ENCODE measurements at places on chromosomes 6 and 20.
A peak's percentile ranks its signal among the peaks of the same experiment; 100 is the strongest.

DNA sequence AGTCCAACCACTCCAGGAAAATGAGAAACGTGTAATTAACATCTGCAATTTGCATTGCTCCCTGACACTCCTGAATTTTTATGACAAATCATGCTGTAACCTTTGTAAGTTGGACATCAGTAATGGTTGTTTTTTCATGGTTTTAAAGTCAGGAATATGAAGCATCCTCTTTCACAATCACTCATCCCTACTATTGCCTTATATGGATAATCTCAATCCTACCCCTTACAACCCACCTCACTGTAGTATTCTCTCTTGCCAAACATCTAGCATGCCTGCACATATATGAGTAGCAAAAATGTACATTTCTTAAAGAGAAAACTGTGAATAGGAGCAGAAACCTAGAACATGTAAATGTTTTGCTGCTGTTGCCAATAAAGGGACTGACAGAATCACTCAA, 729.5 kb downstream of the KIF16B start:
- peak; percentile 52 for DNase-seq

DNA sequence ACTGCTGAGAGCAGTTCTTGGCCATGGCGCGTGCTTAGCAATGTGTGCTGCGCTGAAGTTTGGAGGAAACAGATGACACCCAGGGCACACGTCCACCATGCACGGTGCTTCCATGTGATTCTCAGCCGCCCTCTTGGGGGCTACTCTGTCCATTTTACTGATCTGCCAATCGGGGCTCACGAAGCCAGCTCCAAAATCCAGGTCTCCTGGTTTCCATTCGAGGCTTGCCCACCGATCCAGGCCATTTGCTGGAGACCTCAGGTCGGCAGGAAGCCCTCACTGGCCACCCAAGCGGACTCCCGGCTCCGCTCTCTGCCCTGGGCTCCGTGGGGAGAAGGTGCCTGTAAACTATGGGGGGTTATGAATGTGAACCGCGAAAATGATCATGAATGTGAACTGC, 11.7 kb upstream of the FRMD1 start:
- DNase-seq, result no peak

- no peak for DNase-seq
Observed at GRCh38 chr6:75619230-75619899, 17.7 kb downstream of the SENP6 start.

DNA sequence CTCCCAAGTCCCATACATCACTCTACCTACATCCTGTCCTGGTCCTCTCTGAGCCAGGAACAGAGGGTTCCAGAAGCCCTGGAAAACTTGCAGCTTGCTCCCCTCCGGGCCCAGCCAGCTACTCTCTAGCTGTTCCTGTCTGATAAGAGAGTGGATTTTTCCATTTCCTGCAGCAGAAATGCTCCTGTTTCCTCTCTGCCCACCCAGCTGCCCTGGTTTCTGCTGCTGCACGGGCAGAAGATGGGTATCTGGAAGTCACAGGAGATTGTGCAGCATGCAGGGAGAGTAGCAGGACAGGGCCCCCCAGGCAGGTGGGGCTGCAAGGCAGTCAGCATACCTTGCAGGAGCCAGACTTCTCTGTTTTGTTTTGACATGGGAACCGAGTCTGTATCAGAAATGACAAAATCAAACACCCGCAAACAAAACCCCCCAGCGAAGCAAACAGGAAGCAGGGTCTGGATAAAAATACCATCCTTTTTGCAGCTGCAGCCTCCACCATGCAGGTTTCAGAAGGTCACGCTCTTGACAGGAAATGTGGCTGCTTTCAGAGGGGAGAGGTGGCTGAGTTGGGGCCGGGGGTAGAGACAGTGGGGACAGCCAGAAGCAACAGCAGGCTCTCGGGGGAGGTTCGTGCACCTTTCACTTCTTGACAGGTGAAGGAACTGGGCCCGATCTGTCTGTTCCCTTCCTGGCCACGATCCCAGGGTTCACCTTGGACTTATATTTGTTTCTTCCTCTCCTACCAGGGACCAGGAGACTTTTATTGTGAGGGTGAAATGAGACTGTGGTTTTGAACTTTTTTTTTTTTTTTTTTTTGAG, 50.8 kb upstream of the FAM83D start:
- no peak for DNase-seq

GRCh38 chr6:16392010-16392409, 153.6 kb downstream of the GMPR start:
- DNase-seq, result peak; percentile 17

GRCh38 chr6:10407674-10408054, 7.2 kb downstream of the TFAP2A start:
- DNase-seq, result peak; percentile 57

DNA sequence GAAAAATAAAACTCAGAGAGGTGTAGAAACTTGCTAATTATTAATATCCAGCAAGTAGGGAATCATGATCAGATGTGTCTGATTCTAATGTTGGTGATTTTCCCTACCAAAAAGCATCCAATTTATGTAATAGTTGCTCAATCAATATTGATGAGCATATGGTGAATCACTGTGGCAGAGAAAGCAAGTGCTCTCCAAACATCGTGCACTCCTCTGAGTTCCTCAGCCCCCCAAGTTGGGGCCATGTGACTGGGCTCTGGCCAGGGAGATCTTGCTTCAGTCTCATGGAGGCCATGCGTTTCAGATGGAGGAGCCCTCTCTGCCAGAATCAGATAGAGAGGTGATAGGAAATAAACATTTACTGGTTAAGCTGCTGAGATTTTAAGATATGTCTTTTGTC, 133.2 kb upstream of the LY86 start:
- DNase-seq, result no peak

Measured in adipocyte (in vitro differentiated cells).